Activated CD8-positive, alpha-beta T cell treated with anti-CD3 and anti-CD28 coated beads, Interleukin-2, amount 10 ng/mL, durations not matched to agents 7 days and 5 days (primary cell): ENCODE measurements at places on chromosomes 1 and 21. TPM values are rescaled to one million over a fixed set of nuclear protein-coding genes. Genes with fewer than 3 reads are reported as not detected.

DNA sequence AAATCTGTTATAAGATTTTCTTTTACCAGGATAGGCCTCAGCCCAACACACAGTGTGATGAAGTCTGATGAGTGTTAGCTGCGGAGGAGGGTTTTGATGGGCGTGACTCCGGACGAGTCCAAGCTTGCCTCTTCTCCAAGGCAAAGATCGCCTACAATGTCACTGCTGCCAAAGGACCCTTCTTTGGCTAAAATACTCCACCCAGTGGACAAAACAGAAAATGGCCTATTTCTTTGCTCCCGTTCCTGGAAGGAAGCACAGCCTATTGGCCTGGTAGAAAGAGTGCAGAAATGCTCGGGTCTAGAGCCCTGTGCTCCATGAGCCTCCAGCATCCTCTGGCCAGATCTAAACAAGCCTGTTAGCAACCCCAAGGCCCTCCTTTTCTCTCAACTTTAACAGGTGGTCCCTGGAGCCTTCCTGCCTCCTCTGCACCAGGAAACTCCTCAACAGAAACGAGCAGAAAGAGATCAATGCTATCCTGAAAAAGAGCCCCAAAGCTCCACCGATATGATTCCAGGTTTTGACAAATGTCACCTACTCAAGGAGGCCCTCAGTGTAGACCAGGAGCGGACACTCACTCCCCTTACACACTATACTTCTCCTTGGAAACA lies 3.4 kb upstream of the CASQ2 start:
- DNase-seq: peak; percentile 34

DNA sequence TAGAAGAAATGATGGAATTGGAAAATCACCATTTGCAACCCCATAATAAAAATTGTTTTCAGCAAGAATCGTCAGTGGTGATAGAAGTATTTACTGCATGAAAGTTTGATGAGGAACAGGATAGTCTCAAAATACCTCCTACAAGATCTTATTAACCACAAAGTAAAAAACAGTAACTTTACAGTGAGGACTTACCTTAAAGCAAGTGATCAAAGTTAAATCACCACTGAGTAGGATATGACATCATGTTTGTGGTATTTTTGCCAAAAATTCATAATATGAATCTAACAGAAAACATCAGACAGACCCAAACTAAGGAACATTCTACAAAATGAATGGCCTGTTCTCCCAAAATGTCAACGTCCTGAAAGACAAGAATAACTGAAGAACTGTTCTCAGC lies 19.9 kb downstream of the ALDH9A1 start:
- DNase-seq: no peak

DNA sequence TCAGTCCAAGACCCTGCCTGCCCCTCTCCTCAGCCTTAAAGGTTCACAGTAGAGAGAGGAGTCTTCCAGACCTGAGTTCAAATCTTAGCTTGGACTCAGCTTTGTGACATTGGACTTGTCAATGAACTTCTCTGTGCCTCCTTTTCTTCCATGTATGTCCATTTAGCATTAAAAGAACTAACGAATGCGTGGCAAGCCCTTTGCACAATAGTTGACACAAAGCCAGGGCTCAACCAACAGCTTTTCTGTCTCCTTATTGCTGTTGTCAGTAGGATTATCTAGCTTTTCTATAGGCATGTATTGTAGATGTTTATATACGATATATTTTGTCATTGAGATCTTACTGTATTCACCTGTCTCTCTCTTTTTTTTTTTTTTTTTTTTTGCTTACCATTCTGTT lies 450.8 kb downstream of the PTPRU start:
- DNase-seq: no peak

- no peak for DNase-seq
Observed at GRCh38 chr1:66527686-66528085, 6.3 kb upstream of the SGIP1 start.

- DNase-seq: no peak
Observed at GRCh38 chr1:10211805-10212410, 1.5 kb downstream of the KIF1B start.

GRCh38 chr1:177589166-177589565 lies 380.7 kb downstream of the SEC16B start:
- DNase-seq: no peak

DNA sequence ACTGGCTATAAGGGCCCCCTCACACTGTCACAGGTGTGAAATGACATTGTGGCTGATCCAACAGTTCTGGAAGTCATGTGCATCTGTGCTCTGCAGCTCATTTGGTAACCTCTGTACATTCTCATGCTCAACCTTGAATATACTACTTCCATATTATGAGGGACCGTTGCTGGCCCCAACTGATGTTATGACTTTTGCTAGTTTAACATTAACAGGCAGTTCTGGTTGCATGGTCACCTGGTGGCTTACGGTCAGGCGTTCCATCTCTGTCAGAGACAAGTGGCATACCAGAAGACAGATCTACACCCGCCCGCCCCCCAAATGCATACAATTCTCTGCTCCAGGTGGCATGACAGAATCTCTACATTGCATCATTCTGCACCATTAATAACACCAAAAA lies 6.0 kb upstream of the DIP2A start:
- DNase-seq: no peak

DNA sequence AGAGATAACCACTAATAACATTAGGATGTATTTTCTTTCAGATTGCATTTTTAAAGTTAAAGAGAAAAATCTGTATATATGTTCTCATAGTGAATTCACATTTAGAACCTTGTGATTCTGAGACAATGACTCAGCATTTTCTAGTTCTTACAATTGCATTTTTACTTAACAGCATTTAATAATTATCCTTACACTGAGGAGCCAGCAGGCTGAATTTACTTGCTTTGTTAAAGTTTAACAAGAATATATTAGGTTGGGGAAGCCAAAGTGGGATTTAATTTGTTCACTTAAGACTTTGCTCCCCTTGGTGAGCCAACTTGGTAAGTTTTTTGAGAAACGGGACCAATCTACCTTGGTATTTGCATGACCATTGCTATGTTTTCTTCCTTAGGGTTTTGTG lies 4.5 kb downstream of the PATJ start:
- DNase-seq: no peak

C1QC gene
- not detected for total RNA-seq

LRRC7 gene
- total RNA-seq: 0.08 TPM

SAMD13 gene
- total RNA-seq: not detected

SEC16B gene
- total RNA-seq: not detected

DONSON gene
- total RNA-seq: 44.1 TPM

LRRC53 gene
- not detected for total RNA-seq

C1orf141 gene
- total RNA-seq: not detected

PROK1 gene
- not detected for total RNA-seq
